ENCODE measurements at places on chromosomes 3 and 15.

GRCh38 chr3:14561051-14561960 lies 21.2 kb upstream of the GRIP2 start:
- DNase-seq: no peak

- no peak for DNase-seq
Measured at GRCh38 chr3:174089592-174089991, 692.0 kb downstream of the NLGN1 start.

DNA sequence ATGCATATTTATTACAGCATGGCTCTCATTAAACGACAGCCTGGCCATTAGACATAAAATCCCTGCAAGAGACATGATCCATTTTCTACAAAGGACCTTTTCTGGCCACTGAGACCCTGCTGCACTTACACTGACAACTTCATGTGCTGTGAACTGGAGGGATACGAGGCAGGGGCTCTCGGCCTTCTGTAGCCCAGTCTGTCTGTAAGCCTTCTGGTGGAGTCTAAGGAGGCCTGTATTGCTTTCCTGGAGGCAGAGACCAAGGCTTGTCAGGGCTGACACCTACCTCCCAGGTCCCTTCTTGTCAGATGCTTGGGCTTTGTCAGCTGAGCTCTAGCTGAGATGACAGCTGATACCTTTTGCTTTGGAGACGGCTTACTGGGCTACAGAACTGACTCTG lies 776.9 kb upstream of the ARPP21 start:
- no peak for DNase-seq

- no peak for DNase-seq
Measured at GRCh38 chr15:88023914-88024313, 232.6 kb downstream of the NTRK3 start.

GRCh38 chr3:194184801-194185200 lies 48.9 kb downstream of the HES1 start:
- DNase-seq: no peak

GRCh38 chr3:183815563-183815940 lies 9.8 kb downstream of the MAP6D1 start:
- DNase-seq: no peak

- DNase-seq: no peak
Measured at GRCh38 chr15:64761156-64761555, 14.2 kb downstream of the RBPMS2 start.

DNA sequence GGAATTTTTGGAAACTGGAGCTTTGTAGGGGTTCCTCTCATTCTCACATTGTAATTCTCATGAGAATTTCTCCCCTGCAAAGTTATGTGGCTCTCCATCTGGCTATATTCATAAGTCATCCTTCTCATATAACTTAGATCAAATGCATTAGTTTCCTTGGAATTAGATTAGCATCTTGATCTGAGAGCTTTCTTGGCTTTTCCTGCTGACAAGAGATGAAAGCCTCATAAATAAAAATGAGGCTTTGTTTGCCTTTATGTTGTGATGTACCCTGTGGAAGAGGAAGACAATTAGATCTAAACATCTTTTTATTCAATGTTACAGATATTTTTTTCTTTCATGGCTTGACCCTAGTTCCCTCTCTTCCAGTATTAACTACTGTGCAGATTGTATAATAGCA lies 165.4 kb upstream of the ZPLD1 start:
- no peak for DNase-seq

DNA sequence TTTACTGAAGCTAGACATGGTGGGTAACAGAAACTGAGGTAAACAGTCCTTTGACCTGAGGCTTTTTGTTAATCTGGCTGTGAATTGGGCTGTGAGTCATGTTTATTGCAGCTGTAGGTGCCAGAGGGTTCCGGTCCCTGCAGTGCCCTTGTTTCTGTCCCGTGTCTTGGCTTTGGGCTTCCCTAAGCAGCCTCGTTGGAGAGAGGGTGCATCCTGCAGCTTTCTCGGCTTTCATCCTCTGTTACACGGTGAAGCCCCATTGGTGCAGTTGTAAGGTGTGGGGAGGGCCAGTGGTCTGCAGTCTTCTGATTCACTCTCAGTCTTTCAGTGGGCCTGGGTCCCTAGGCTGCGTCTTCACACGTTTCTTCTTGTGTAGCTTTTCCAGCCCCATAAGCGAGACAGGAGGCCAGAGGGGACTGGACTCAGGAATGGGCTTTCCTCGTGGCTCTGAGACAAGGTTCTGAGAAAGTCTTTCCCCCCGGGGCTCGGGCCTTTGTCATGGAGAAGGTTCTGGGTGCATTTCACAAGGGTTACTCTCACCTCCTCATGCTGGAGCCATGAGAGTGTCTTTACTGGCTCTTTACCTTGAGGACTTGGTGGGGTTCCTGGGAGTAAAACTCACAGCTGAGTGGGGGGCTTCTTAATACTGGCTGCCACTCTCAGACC lies 33.1 kb downstream of the ASB7 start:
- no peak for DNase-seq

GRCh38 chr15:23690450-23690852 lies 3.3 kb upstream of the NDN start:
- no peak for DNase-seq

- DNase-seq: no peak
Measured at GRCh38 chr3:30476368-30477084, 129.9 kb upstream of the TGFBR2 start.

- DNase-seq: no peak
Measured at GRCh38 chr3:127568586-127568985, 21.9 kb downstream of the TPRA1 start.
